ENCODE measurements at places on chromosomes 3 and 15.

- DNase-seq = no peak
These were observed 171.1 kb upstream of the ICE2 start for GRCh38 chr15:60649845-60650548.

- DNase-seq = no peak
These were observed 6.1 kb downstream of the ULK3 start for GRCh38 chr15:74836846-74837245.

- no peak for DNase-seq
These were observed 111.8 kb downstream of the ASB7 start for GRCh38 chr15:100714034-100714748.

GRCh38 chr3:33826688-33827087 lies 28.3 kb downstream of the PDCD6IP start:
- no peak for DNase-seq

GRCh38 chr15:100332231-100332630 lies 9.5 kb downstream of the ADAMTS17 start:
- no peak for DNase-seq

- no peak for DNase-seq
These were observed 406.7 kb upstream of the NR2F2 start for GRCh38 chr15:95923792-95924191.

- no peak for DNase-seq
These were observed 74.4 kb downstream of the MGLL start for GRCh38 chr3:127747751-127748521.

DNA sequence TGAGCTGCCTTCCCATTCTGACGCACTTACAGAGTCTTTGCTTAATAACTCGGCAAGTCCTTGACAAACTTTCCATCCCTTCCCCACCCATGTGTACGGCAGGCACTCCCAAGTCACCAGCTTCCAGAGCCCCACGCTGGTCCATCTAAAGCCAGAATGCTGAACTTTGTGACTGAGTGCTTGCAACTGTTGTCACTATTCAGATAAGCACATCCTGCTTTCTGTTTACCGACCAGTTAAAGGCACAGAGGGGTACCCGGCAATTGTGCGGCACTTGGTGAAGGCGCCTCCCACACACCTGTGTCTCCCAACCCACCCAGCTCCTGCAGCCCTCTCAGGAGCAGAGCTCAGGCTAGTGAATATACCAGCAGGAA lies 430.6 kb downstream of the FOXP1 start:
- no peak for DNase-seq
